Transverse colon (tissue), 4 donors: ENCODE measurements at places on chromosomes 7 and 10.

GRCh38 chr10:89887406-89887805 is 186.0 kb downstream of the KIF20B start:
- no peak for DNase-seq

- peak; percentile 53 for DNase-seq
These were observed 684 bp upstream of the HOXA5 start for GRCh38 chr7:27143950-27144780.

- DNase-seq = peak; percentile 40
These were observed at the start of gene WDFY4 for GRCh38 chr10:48684792-48685623. Gene WDFY4 (plus strand): TSS chr10:48684873. CDS start chr10:48709733, 24,860 bp downstream.

DNA sequence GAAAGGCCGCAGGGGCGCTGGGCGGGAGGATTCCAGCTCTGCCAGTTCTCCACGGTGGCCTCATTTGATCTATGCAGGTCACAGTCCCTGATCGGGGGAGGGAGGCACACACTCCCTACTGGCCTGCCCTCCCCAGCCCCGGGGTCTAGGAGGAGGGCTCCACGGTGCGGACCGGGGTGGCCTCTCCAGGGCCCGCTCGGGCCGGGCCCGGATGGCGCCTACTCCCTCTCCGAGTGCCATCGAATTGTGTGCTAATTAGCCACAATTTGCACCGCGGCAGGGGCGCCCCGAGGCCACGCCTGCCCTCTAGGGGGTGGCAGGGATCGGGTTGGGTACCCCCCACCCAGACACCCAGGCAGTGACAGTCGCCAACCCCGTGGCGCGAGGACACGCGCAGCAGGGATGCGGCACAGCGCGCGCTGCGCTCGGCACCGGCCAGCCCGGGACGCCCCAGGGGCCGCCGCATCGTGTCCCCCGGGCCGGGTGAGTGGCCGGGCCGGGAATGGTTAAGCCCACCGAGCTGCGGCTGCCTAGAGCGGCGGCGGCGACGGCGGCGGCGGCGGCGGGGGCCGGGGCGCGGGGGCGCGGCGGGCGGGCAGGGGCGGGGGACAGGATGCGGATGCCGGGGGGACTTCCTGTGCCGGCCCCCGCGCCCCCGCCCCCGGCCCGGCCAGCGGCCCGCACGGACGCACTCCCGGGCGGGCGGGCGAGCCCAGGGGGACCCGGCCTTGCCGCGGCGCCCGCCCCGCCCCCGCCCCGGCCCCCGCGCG is at the start of gene ZNF853:
ZNF853 (plus strand) TSS at position 658 of the 770 bp plus-strand sequence. CDS start 565 bp downstream, outside the sequence.
- no peak for DNase-seq

GRCh38 chr7:121397822-121398221 is 1.7 kb upstream of the FAM3C start:
- no peak for DNase-seq

GRCh38 chr7:88141479-88141878 is 78.4 kb downstream of the SRI start:
- DNase-seq = no peak
